ENCODE measurements at places on chromosomes 7 and 10.
A peak's percentile ranks its signal among the peaks of the same experiment; 100 is the strongest.

GRCh38 chr10:15985690-15986089, 125.4 kb upstream of the MINDY3 start:
- DNase-seq = no peak

- no peak for DNase-seq
These were observed 124.5 kb downstream of the AOAH start for GRCh38 chr7:36599645-36600313.

GRCh38 chr10:110694263-110694662, 50.1 kb downstream of the RBM20 start:
- DNase-seq = no peak

DNA sequence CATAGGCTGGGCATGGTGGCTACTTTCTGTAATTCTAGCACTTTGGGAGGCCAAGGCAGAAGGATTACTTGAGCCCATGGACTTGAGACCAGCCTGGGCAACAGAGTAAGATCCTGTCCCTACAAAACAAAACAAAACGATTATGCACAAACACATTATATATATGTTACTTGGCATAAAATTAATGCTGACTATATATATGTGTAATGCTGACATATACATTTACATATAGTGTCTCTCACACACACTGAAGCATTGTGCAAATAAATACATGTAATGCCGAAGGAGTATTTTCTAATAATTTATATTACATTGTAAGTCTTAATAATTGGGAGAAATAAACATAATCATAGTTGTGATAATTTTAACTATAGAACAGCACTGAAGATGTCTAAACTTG, 621.8 kb upstream of the ZNF722 start:
- DNase-seq = no peak

- peak; percentile 63 for DNase-seq
These were observed 114.8 kb downstream of the FAM53B start for GRCh38 chr10:124629415-124629814.

DNA sequence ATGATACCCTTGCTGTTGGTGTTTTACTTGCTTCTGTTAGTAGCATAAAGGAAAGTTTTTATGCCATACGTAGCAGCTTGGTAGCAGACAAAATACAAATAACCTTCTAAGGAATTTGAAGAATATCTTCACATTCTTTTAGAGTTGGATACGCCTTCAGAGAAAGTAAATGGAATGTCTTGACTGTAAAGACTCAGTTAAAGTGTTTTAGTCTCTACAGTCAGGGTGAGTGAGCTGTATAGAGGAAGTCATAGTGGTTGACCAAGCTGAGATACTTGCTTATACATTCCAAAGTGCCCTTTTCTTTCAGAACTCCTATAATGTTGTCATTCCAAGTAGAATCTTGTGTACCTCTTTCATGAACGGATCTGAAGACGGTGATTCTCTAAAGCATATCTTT, 37.7 kb downstream of the RABGEF1 start:
- no peak for DNase-seq

- DNase-seq = no peak
These were observed 116.4 kb downstream of the TSPAN12 start for GRCh38 chr7:120741371-120742042.

- no peak for DNase-seq
These were observed 185.8 kb upstream of the TMEM106B start for GRCh38 chr7:12025246-12025645.

DNA sequence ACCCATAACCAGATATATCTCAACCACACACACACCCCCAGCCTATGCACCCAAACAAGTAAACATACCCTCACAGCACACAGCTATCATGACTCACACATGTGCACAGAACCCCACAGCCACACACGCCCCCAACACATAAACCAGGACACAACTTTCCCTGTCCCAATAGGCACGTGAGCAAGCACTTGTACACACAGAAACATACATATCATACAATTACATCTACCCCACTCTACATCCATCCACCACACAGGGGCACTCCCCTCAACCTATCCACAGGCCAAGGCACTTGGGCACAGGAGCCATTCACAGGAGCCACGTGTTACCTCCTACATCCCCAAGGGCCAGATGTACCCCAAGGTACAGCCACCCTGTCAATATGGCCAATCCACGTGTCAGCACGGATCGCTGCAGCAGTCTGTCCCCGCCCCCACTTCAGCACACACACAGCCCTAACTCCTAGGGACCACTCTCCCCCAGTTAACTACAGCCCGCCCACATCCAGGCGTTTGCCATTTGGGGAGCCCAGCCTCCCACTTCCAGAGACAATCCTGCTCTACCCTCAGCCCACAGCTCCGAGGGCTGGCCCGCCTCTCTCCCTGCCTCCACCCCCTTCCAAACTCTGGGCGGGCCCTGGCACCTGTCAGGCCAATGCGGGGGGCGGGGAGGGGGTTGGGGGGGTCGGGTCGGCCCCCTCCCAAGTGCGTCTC, 163.5 kb downstream of the SH3PXD2A start:
- no peak for DNase-seq

DNA sequence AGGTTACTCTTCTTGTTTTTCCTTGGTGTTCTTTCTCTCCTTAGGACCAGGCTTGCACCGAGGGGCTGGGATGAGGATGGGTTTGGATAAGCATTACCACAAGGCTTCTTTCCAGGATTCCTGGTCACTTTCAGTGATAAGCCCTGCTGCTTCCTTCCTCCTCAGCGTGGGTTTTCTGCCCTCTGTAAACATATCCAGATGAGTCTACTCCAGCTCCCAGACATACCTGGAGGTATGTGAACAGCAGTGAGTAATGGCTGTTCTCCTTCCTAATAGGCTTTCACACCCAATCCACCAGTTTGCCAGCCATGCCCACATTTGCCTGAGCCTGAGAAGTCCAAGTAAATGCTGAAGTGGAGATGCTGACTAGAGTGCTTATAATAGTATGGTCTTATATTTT, 229.8 kb upstream of the YAE1 start:
- DNase-seq = no peak

- no peak for DNase-seq
These were observed 2.3 kb downstream of the DNMBP start for GRCh38 chr10:100007231-100008141.

- no peak for DNase-seq
These were observed 29.4 kb downstream of the NUDT1 start for GRCh38 chr7:2271273-2272026.

DNA sequence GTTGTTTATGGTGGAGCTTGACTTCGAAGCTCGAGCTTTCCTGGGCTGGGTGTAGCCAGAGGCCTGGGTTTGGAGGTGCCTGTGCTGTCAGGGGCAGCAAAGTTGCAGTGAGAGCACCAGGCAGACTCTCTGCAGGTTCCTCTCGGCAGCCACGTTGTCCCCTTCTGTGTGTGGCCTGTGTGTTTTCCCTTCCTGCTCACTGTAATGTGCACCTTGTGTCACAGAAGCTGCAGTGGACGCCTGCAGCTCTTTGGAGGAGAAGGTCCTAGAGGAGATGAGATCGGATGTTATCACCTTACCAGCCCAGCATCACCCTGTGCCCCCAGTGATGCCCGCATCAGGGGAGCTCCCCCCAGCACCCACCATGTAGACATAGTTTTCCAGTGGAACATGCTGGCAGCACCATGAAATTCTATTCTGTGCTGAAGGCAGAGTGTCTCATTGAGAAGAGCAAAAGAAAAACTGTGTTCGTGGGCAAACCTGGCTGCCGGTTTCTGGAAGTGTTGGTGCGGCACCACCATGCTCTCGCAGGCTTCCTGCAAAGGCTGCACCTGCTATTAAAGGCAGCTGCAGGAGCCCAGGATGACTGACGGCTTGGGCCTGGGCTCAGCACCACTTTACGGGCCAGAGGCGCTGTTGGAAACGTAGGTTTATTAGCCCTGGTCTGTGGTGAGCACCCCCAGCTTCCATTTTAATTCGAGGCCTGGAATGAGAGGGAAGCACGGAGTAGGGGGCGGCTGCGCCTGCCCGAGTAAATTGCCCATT, 609.8 kb upstream of the FOXK1 start:
- DNase-seq = no peak
